ENCODE measurements at places on chromosomes 1 and 21.
A peak's percentile ranks its signal among the peaks of the same experiment; 100 is the strongest.

GRCh38 chr1:3290915-3291314 lies 163.6 kb upstream of the ARHGEF16 start:
- DNase-seq: no peak

DNA sequence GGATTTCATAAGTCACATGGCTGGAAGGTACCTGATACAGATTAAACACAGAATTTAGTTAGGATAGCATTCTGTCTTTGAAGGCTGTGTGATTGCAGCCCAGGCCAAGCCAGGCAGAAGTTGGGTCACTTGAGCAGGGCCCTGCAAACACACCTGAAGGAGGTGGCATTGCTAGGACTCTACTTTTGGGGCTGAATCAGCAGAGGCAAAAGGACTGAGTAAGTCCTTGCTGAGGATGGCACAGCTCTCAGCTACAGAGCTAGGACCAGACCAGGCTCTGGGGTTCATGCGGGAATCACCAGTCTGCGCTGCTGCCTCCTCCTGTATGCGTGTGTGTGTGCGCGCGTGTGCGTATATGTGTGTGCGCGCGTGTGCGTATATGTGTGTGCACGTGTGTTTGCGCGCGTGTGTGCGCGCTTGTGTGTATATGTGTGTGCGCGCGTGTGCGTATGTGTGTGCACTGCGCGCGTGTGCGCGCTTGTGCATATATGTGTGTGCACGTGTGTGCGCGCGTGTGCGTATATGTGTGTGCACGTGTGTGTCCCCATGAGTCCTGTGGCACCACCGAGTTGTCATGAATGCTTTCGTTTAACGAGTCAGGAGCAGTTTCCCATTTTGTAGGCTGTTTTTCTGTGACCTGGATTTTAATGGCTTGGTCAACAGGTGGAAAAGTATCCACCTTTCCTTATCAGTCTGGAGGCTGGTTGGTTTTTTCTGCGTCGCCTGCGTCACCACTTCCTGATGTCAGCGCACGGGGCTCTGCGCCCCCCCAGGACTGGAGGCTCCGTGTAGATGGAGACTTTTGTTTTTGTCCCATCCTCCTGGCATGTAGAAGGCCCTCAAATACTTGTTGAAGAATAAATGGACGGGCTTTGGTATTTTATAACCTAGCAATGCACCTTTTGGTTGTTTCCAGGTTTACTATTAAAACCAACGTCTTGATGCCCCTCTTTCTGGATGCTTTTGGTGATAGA lies 34.7 kb downstream of the ADARB1 start:
- DNase-seq: no peak

GRCh38 chr1:160360227-160360695 lies 6.6 kb upstream of the NHLH1 start:
- no peak for DNase-seq

GRCh38 chr1:63847308-63847910 lies 73.6 kb downstream of the ROR1 start:
- no peak for DNase-seq

DNA sequence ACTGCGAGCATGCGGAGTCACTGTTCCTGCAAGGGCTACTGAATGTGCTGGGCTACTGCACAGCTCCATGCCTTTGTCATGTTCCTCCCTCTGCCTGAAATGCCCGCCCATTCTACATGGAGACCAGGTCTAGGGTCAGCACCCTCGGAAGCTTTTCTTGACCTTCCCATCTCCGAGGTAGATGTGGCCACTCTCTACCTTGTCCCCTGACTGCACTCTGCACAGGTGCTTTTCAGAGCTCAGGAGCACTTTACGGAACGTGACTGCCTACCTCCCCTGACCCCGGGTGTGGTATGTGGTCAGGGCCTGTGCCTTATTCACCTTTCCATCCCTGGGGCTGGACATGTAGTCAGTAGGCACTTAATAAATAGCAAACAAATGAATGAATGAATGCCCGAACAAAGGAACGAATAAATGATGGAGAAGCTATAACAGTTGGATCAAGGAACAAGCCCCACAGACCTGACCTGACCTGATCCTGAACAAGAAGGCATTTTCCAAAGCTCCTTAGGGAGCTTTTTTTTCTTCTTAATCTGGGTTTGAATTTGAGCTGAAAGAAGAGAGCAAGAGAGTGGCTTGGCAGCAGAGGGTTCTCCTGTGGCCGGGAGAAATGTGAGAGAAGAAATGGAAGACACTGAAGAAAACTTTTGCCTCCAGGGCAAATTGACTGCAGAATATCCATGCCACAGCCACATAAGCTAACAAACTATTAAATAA lies 7.9 kb downstream of the RD3 start:
- DNase-seq: no peak

GRCh38 chr1:153277852-153278251 lies 18.4 kb downstream of the LORICRIN start:
- DNase-seq: peak; percentile 1

DNA sequence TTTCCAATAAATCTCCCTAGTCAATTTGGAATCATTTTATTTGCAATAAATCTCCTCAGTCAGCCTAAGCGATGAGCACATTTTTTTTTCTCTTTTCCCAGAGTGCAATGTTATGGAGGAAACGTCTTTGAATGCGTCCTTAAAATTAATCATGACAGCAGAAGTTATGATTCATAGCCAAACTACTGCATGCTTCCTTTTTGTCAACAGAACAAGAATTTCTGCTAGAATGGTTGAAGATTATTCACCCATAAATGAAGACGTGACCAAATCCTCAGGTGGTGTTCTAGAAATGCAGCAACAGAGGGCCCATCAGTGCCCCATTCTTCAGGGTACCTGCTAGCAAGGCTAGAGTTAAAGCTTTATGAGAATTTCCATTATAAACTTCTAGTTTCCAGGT lies 407.9 kb upstream of the PKN2 start:
- no peak for DNase-seq

Data from Kasumi-1 (cell line).